ENCODE measurements at places on chromosomes 7 and 10.
A peak's percentile ranks its signal among the peaks of the same experiment; 100 is the strongest.

DNA sequence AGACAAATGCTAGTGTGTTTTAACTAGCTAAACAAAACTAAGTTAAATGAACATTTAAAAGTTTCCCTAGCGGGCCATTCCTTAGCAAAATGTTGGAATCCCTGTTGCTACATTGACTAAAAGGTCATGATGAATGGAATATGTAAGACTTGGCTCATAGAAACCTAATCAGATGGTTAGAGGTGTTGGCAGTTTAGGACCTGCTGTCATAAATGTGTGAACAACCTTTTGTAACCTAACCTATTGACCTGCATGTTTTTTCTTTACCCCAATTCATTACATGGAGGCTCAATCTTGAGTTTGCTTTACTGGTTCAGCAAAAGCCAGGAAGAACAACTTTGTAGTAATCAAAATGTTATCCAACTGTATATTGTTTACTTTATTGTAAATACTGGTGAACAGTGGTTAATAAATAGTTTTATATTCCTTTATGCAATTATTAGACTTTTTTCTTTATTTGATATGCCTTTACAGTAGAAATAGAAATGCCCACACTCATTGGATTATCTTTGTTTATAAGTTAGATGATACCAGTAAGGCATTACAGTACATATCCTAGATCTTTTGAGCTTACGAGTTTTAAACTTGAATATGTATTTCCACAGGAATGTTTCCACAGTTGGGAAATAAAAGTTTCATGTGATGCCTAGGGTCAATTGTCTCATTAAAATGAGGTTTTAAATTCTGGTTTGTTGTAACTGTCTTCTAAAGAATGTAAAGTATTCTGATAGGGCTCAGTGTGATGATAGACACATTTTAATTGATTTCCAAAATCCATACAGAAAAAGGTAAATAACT is 11.6 kb downstream of the CBX3 start:
- DNase-seq = no peak

DNA sequence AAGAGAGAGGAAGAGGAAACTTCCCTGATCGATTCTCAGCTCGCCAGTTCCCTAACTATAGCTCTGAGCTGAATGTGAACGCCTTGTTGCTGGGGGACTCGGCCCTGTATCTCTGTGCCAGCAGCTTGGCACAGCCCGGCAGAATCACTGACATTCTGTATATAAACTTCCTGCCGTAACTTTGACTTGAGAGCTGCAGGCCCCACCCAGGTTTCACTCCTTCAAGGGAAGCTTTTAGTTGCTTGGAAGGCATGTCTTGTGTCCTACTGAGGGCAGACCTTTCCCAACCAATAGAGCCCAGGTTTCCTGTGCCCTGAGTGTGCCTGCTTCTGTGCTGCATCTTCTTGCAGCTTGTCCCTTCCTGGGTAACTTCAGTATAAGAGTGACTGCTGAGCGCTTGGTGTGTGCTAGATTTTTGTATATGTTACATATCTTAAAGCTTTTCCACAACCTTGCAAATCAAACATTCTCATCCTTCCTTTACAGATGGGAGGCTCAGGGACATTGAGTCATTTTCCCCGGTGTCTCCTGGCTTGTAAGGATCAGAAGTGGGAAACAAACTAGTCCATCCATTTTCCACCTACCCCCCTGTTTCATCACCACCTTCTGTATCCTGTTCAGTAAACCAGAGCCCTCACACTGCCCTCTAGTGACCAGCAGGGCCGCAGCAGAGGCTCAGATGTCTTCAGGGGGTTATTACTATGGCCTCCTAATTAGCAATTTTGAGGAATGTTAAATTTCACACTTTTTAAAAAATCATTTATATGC is 225.2 kb upstream of the PRSS58 start:
- DNase-seq = no peak

GRCh38 chr7:18706670-18707069 is 211.1 kb downstream of the HDAC9 start:
- no peak for DNase-seq

- peak; percentile 56 for DNase-seq
Observed at GRCh38 chr10:122648599-122649428, 50.8 kb downstream of the C10orf120 start.

- no peak for DNase-seq
Observed at GRCh38 chr7:156725936-156726335, 85.4 kb downstream of the RNF32 start.

DNA sequence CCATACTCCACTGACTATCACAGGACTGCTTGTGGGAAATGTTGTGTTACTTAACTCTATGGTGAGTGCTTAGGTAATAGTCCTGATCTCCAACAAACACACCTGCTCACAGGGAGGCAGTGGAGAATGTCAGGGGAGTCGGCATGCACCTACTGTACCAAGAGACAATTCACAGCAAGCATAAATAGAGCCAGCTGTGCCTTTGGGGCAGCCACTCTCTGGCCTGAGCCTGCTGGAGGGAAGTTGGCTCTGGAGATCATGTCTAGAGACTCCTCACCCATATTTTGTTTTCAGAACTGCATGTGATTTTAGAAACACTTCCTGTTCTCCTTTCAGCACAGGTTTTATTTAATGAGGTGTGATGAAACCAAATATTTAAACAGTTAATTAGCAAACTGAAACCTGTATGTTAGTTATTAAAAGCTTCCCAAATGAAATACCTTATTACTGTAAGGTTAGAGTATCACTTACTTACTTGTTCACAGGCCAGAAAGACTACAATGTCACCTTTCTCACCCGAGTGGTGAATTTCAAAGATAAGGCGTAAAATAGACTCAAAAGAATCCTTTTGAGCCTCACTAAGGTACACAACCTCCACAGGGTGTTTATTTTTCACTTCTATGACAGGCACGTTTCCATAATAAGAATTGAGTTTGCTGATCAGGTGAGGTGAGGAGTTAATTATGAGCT is 21.8 kb downstream of the DHX32 start:
- peak; percentile 76 for DNase-seq

DNA sequence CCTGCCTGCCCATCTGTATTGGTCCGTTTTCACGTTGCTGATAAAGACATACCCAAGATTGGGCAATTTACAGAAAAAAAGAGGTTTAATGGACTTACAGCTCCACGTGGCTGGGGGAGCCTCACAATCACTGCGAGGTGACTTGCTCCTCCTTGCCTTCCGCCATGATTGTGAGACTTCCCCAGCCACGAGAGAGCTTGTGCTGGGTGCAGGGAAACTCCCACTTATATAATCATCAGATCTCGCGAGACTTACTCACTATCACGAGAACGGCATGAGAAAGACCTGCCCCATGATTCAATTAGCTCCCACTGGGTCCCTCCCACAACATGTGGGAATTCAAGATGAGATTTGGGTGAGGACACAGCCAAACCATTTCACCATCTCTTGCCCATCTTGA is 111.8 kb downstream of the MYL10 start:
- DNase-seq = no peak

- no peak for DNase-seq
Observed at GRCh38 chr7:81004098-81004497, 85.2 kb upstream of the SEMA3C start.

- no peak for DNase-seq
Observed at GRCh38 chr7:148809856-148810255, 74.2 kb downstream of the EZH2 start.

GRCh38 chr10:27518261-27518660 is 14.2 kb downstream of the RAB18 start:
- DNase-seq = no peak

DNA sequence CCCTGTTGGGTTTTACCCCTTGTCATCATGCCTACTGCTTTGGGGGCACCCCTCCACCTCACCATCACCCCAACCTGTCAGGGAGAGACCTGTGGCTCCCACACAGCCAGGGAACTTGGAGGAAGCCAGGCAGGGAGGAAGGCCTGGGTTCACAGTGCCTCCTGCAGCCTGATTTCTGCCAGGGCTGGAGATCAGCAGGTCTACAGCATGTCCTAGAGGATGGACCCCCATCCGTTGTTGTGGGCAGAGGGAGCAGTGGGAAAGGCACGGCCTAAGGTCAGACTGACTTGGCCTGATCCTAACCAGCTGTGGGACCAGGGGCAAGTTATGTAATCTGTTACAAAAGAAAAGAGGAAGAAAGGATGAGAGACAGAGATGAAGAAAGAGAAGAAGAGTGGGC is 28.2 kb downstream of the ZCCHC24 start:
- no peak for DNase-seq

- DNase-seq = no peak
Observed at GRCh38 chr10:123786896-123787295, 104.7 kb downstream of the CPXM2 start.

DNA sequence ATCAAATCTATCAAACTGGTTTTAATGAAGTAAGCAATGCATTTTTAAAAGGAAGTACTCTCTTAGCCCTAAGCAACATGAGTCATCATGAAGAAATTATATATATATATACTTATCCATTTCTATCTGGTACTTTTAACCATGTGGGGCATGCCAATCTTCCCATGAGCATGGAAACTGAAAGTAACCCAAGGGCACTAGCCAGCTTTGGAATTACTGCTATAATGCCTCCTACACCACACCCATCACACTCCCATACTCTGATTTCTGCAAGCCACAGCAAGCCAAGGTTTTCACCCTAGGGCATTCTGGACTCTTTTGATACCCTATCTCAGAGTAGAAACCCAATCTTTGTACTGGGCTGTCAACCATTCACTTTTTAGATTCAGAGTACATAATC is 204.6 kb downstream of the IMMP2L start:
- DNase-seq = no peak

GRCh38 chr7:131320603-131321002 is 7.1 kb upstream of the MKLN1 start:
- no peak for DNase-seq

DNA sequence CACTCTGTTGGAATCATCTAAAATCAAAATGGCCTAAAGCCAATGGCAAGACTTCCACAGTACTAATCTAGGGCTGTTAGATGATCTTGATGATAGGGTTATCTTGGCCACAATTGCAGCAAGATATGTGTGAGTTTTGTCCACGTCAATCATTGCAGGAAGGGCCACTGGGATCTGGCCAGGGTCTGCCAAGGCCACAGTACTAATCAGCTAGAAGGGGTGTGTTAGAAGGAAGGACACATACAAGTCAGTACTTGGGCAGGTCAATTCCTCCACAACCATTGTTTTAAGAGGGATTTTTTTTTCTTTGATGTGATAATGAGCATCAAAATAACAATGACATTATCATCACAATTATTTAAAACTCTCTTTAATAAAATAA is 1.6 kb downstream of the LMOD2 start:
- DNase-seq = no peak

DNA sequence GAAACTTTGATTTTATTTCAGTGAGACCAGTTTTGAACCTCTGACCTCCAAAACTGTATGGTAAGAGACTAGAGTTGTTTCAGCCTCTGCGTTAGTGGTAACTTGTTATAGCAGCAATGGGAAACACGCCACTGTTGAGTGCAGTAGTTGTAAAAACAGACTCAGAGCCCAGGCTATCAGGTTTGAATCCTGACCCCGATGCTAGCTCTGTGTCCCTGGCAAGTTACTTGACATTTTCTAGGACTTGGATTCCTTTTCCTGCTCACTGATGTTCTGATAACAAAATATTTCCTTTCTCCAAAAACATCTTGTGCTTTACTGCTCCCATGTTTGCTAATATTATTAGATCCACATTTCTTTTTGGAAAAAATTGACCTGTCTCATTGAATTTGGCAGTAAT is 131.0 kb downstream of the PLXDC2 start:
- DNase-seq = no peak

- no peak for DNase-seq
Observed at GRCh38 chr10:2874963-2875362, 192.4 kb upstream of the PFKP start.

- no peak for DNase-seq
Observed at GRCh38 chr7:94378356-94378755, 16.3 kb upstream of the COL1A2 start.

DNA sequence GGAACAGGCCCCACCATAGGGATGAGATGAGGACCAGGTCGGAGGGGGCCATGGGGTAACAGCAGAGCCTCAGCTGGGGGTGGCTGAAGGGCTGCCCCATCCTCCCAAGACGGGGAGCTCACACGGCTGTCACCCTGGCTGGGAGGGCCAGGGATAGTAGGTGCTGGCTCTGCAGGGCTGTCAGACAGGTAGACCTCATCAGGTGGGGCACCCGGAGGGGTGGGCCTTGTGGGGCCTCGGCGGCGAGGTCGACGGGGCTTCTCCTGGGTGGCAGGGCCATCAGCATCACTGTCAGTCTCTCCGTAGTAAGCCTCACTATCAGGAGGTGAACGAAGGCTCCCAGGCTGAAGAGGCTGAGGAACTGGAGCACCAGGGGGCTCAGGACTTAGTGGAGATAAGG is 2.6 kb downstream of the SYNPO2L start:
- no peak for DNase-seq

DNA sequence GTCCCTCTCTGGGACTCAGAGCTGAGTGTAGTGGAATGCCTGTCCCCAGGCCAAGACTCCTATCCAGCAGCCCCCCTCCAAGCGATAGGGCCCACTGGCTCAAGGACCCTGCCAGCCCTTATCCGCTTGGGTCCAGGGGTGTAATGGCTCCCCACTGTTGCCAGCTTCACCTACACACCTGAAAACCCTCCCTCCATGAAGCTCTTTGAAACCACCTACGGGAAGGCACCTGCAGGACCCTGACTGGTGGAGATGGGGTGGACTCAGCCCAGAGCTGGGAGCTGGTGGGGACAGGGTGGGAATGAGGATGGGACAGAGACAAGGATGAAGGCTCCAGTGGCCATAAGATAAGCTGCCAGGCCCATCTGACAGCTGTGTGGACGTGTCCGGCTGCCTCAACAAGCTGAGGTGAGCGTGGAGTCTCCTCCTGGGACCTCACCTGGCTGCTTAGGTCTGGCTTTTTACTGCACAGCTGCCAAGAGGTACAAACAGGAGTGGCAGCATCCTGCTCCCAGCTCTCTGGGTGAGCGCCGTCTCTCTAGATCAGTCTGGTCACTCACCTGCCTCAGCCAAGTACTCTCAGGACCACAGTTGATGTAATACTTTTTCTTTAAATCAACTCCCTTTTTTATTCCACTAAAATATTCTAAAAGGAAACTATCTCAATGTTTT is 41.9 kb downstream of the DRGX start:
- no peak for DNase-seq

GRCh38 chr10:28172223-28172610 is 130.6 kb downstream of the MPP7 start:
- no peak for DNase-seq

- DNase-seq = no peak
Observed at GRCh38 chr10:78371136-78371535, 337.5 kb downstream of the RPS24 start.

GRCh38 chr10:85226596-85226995 is 898.2 kb downstream of the CCSER2 start:
- DNase-seq = no peak
